ENCODE measurements at places on chromosomes 1 and 21.

DNA sequence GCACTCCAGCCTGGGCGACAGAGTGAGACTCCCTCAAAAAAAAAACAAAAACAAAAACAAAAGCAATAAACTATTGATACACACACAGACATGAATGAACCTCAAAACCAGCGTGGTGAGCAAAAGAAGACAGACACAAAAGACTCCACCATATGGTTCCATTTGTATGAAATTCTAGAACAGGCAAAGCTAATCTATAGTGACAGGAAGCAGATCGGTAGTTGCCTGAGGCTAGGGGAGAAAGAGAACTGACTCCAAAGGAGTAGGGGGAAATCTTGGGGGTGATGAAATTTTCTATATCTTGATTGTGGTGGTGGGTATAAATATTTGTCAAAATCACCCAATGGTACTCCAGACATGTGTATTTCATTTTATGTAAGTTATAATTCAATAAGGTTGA, 20.9 kb downstream of the LACTBL1 start:
- no peak for DNase-seq

- DNase-seq, result no peak
Observed at GRCh38 chr1:1768249-1768992, 9.8 kb downstream of the NADK start.

- no peak for DNase-seq
Observed at GRCh38 chr21:41875086-41875485, 4.1 kb downstream of the PRDM15 start.

DNA sequence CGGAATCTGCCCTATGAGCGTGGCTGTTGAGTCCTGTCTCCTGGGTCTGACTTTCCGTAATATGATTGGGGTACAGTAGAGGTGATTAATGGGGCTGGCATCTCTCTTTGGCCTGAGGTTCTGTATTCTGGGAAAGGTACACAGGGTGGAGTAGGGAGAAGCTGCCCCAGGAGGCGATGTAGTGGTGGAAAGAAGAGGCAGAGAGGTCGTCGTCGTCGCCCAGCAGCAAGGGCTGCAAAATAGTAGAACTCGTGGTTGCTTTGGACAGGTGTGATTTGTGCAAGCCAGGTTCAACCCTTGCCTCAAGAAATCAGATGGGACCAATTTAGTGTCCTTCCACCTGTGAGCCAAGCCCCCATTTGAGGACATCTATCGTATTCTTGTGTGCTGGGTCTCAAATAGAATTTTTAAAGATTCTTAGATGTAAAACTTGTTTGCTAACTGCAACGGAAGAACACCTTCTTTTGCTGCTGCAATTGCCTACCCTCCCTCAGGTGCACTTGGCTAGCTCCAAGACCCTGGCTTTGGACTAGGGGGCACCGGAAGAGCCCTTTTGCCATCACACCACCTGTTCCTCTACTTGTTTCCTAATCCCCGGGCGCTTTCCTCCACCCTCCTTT, 1.3 kb upstream of the HMGN2 start:
- DNase-seq, result no peak

DNA sequence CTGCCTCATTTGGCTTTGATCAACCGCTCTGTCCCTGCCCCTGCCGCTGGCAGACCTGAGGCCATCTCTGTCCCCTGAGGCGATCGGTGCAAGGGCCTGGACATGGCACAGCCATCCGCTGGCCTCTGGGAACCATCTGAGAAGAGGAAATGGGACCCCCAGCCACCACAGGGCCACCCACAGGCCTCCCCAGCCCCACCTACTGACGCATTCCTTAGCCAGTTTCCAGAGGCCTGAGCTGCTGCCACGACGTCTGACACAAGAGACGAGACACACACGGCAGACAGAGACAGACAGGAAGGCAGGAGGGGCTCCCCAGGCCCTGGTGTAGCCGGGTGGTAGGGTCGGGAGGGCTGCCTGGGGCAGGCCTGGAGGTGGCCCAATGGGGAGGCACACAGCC, 37.3 kb upstream of the EDN2 start:
- no peak for DNase-seq

- no peak for DNase-seq
Observed at GRCh38 chr1:35668506-35668905, 27.2 kb upstream of the PSMB2 start.

DNA sequence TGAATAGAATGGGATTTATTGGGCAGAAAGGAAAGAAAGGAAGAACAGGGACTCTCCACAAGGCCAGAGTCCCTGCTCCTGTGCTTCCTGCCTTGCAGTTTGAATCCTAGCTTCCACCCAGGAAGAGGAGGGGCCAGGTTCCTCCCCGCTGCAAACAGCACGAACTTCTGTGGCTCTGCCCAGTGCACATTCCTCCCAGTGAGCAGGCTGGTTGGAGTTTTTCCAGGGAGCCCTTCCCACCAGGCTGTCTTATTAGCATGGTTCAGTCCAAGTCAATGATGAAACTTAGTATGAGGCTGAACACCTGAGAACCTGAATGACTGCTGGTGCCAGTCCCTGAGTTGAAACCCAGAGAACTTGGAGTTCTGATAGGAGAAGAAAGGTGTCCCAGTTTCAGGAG, 247.2 kb downstream of the DUSP10 start:
- no peak for DNase-seq

- peak; percentile 26 for DNase-seq
Observed at GRCh38 chr1:236063919-236064673, 794 bp downstream of the NID1 start.

GRCh38 chr21:40882192-40882915, 35.4 kb upstream of the DSCAM start:
- no peak for DNase-seq

DNA sequence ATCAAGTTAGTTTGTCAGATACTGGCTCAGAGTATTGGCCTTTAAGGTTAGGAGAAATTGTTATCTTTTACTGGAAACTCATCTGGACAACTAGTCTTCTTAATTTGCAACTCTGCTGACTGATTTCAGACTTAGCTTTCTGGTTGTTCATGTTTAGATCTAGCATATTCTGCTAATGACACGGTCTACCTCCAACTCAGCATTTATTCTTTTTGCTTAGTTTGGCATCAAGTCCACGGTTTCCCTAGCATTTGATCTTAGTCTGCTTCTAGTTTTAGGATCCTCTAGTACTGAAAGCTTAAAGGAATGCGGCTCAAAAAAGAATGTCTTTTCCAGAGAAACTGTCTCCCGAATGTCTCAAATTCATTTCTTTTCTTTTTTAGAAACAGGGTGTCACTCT, 75.6 kb upstream of the SLFNL1 start:
- no peak for DNase-seq

DNA sequence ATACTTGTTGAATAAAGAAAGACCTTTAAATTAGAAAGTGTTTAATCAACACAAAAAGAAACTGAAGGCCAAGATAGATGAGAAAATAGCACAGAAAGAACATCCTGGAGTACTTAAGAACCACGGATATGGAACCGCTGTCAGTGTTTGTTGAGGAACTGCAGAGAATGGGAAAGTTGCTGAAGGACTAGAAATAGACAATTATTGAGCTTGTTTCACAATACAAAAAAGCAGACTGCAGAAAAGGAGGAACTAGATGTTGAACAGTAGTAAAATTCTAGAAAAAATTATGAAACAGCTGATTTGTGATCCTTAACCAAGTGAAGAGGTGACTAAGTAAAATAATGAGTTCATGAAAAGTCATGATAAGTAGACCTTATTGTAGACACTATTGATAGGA, 29.7 kb downstream of the MYSM1 start:
- no peak for DNase-seq

- no peak for DNase-seq
Observed at GRCh38 chr1:227926216-227926791, 21.4 kb downstream of the WNT9A start.

DNA sequence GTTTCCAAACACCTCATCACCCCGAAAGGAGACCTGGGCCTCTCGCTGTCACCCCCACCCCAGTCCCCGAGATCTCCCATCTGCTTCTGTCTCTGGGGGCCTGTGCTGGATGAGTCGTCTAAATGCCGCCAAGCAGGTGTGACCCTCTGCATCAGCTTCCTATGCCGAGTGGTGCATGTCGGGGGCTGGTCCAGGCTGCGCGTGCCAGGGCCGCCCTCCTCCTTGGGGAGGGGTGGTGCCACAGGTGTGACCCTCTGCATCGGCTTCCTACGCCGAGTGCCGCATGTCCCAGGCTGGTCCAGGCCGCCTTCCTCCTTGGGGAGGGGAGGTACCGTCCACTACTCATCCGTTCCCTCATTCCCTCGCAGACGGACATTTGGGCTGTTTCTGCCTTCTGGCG, 115.7 kb downstream of the PRDM16 start:
- DNase-seq, result no peak
